Gastrocnemius medialis (tissue), 4 donors: ENCODE measurements at places on chromosomes 3 and 15. TPM values are rescaled to one million over a fixed set of nuclear protein-coding genes. Genes with fewer than 3 reads are reported as not detected.

- H3K4me3 ChIP-seq: no peak overlapping the region
- H3K4me1 ChIP-seq: peaks cover 15% of the 10 kb centered on the region
- peak overlapping the region; percentile 69 for H3K27ac ChIP-seq
- no peaks in the 10 kb centered on the region for H3K27me3 ChIP-seq
- no peak for DNase-seq
Observed at GRCh38 chr15:31264559-31265089, 62.0 kb upstream of the KLF13 start.

- no peak overlapping the region for H3K4me3 ChIP-seq
- no peak overlapping the region for H3K27ac ChIP-seq
- no peaks in the 10 kb centered on the region for H3K27me3 ChIP-seq
Observed at GRCh38 chr15:48292458-48292857, 38.8 kb upstream of the DUT start.

GRCh38 chr3:33215739-33216138, 2.9 kb downstream of the SUSD5 start:
- H3K27me3 ChIP-seq: peaks cover 26% of the 10 kb centered on the region
- no peaks in the 10 kb centered on the region for H3K36me3 ChIP-seq
- DNase-seq: no peak

DNA sequence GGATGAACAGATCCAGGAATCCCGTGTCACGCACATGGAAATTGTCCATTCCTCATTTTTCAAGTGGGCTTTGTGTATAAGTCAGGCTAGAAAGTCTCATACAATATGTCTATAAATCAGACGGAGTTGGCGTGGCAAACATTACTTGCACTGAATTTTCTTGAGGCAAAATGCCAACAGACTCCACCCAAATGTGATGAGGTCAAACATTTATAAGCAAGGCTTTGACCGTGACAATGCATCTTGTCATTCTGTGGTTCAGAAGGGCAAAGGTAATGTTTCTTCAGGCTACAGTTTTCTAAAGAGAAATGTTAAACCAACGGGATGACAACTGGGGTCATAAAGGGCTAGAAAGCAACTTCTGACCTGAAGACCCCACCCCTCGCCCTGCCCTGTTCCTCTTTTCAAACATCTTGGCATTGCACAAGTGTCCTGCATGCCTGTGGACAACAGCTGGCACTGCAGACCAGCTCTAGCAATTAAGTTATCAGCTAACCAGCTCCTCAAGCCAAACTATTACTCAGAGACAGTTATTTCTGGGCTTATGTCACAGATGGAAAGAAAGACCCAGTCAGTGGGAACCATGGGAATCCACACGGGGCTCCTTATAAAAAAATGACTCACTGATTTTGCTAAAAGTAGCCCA, 36.5 kb upstream of the SPTBN5 start:
- no peak overlapping the region for H3K4me3 ChIP-seq
- peak; percentile 56 for DNase-seq
- H3K27ac ChIP-seq: peak overlapping the region; percentile 26
- no peaks in the 10 kb centered on the region for H3K36me3 ChIP-seq
- peaks cover 29% of the 10 kb centered on the region for H3K4me1 ChIP-seq

GRCh38 chr3:112815981-112816380, 30.7 kb downstream of the CD200R1L start:
- no peak overlapping the region for H3K4me3 ChIP-seq
- H3K27ac ChIP-seq: no peak overlapping the region
- H3K36me3 ChIP-seq: no peaks in the 10 kb centered on the region
- H3K27me3 ChIP-seq: no peaks in the 10 kb centered on the region
- no peak for DNase-seq

GRCh38 chr3:151541178-151541577, 80.3 kb upstream of the IGSF10 start:
- H3K27ac ChIP-seq: no peak overlapping the region
- H3K4me3 ChIP-seq: no peak overlapping the region
- H3K36me3 ChIP-seq: no peaks in the 10 kb centered on the region
- no peaks in the 10 kb centered on the region for H3K27me3 ChIP-seq
- DNase-seq: no peak

GRCh38 chr3:63576846-63577245, 75.6 kb upstream of the SNTN start:
- H3K4me1 ChIP-seq: no peaks in the 10 kb centered on the region
- H3K27me3 ChIP-seq: no peaks in the 10 kb centered on the region
- H3K36me3 ChIP-seq: no peaks in the 10 kb centered on the region

DNA sequence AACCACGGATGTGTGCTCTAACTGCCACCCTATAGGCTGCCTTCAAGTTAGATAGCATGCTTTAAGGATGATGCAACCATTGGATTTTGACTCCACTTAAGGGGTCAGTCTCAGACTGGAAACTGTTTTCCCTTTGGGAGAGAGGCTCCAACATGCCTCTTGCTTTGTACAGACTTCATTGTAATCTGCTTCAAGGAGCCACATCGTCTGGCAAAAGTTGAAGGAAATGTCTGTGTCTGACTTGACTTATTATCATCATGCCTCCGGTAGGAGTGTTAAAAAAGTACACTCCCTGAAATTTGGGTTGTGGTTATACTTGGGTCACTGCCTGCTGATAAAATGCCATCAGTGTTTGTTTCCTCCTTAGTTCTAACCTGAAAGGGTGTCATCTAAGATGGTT, 245.4 kb upstream of the CDIN1 start:
- H3K27me3 ChIP-seq: no peaks in the 10 kb centered on the region
- H3K36me3 ChIP-seq: no peaks in the 10 kb centered on the region
- no peak overlapping the region for H3K27ac ChIP-seq
- H3K4me1 ChIP-seq: no peaks in the 10 kb centered on the region
- DNase-seq: no peak

DNA sequence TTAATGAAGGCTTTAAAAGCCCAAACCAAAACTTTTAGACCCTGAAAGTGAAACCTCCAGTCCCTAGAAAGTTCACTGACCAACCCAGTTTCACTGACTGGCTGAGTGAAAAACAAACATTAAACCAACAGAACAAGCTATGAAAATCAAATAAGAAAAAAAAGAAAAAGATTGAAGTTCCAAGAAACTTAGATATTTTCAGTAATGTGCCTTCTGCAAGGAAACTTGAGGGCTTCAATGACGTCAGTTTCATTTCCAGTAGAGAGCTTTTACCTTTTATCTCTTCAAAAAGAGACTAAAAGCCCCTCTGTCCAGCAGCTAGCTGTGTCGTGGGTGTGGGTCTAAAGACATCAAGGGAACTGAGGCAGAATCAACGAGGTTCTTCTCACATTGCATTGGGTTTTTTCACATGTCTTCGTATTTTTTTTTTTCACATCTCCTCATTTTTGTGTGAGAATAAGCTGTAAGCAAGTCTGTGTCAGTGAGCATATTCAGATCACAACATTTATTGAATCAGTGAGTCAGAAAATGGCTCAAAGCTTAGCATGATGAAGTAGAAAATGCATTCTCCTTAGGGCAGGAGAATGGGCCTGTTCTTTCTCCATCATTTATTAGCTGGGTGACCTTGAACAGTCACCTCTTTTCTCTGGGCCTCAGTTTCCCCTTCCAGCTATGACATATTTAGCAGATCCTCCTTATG, 54.8 kb upstream of the BCL6 start:
- no peaks in the 10 kb centered on the region for H3K36me3 ChIP-seq
- H3K4me3 ChIP-seq: no peak overlapping the region
- no peak for DNase-seq

- no peak overlapping the region for H3K27ac ChIP-seq
- no peaks in the 10 kb centered on the region for H3K36me3 ChIP-seq
- H3K27me3 ChIP-seq: no peaks in the 10 kb centered on the region
- no peak overlapping the region for H3K4me3 ChIP-seq
- no peaks in the 10 kb centered on the region for H3K4me1 ChIP-seq
- DNase-seq: no peak
Observed at GRCh38 chr3:74273555-74274402, 340.7 kb downstream of the CNTN3 start.

DNA sequence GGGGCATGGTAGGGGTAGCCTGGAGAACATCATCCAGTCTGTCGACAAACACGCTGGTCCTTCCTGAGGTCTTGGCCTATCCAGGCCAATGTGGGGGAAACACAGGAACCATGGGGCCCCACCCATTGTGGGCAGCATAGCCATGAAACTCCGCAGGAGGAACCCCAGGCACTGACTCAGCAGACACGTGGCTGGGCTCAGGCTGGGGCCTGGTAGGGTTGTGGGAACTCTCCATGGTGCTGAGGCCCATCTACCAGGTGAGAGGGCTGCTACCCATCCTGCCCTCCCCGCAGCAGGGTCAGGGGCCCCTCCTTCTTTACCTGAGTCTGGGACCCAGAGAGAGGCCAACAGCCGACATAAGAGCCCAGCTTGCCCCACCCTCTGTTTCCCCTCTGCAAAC, 22.6 kb upstream of the CACNA2D2 start:
- no peak for DNase-seq
- H3K36me3 ChIP-seq: no peaks in the 10 kb centered on the region
- H3K27me3 ChIP-seq: no peaks in the 10 kb centered on the region
- no peak overlapping the region for H3K27ac ChIP-seq
- no peaks in the 10 kb centered on the region for H3K4me1 ChIP-seq

DNA sequence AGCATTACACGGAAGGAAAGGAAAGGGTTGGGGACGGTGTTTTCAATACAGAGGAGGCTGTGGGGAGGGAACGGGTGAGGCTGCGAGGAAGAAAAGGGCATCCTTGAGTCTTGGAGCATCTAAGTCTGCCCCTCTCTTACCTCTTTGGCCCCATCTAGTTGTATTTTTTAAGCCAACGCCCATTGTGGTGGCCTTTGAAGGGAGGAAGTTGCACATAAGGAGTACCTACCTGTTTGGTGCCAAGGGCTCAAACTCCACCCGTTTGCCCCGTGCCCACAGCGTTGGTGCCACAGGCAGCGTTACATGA, 146.1 kb upstream of the UMPS start:
- peak overlapping the region; percentile 76 for H3K4me3 ChIP-seq
- H3K27me3 ChIP-seq: no peaks in the 10 kb centered on the region
- DNase-seq: no peak
- H3K27ac ChIP-seq: peak overlapping the region; percentile 89
- H3K4me1 ChIP-seq: peaks cover 18% of the 10 kb centered on the region

DNA sequence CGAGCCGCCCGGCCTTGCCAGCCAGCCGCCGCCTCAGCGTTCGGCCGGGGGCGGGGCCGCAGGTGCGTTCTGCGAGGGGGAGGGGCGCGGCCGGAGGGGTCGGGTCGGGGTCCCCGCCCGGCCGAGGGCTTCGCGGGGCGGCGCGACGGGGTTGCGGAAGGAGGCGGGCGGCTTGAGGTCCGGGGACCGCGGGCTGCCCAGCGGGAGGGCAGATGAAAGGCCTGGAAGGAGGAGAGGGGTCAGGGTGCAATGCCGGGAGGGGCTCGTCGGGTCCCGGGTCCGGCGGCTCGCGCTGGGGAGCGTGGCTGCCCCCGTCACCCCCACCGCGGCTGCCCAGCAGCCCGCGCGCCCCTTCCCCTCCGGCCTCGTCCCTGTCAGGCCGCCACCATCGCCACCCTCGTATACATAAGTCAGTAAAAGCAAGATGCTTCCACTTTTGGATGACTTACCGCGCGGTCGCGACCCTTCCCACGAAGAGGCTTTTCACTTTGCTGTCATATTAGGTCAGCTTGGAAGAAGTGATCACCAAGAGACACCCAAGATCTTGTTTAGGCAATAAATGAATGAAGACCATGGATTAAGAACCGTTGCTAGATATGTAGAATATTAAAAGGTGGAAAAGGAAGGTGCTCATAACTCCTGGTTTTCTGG, 620 bp upstream of the ANP32A start:
- no peaks in the 10 kb centered on the region for H3K36me3 ChIP-seq
- H3K27me3 ChIP-seq: no peaks in the 10 kb centered on the region
- peak overlapping the region; percentile 69 for H3K4me3 ChIP-seq

- H3K4me3 ChIP-seq: no peak overlapping the region
- DNase-seq: no peak
- H3K4me1 ChIP-seq: no peaks in the 10 kb centered on the region
- no peaks in the 10 kb centered on the region for H3K36me3 ChIP-seq
- no peaks in the 10 kb centered on the region for H3K27me3 ChIP-seq
Observed at GRCh38 chr3:157327018-157327417, 109.6 kb upstream of the PTX3 start.

- no peak overlapping the region for H3K27ac ChIP-seq
- no peaks in the 10 kb centered on the region for H3K27me3 ChIP-seq
- no peak for DNase-seq
Observed at GRCh38 chr3:103991461-103992115, 1375.1 kb upstream of the ALCAM start.

- H3K27ac ChIP-seq: no peak overlapping the region
- H3K36me3 ChIP-seq: no peaks in the 10 kb centered on the region
- H3K4me3 ChIP-seq: no peak overlapping the region
- no peaks in the 10 kb centered on the region for H3K27me3 ChIP-seq
Observed at GRCh38 chr15:66719471-66719870, 17.4 kb downstream of the SMAD6 start.

DNA sequence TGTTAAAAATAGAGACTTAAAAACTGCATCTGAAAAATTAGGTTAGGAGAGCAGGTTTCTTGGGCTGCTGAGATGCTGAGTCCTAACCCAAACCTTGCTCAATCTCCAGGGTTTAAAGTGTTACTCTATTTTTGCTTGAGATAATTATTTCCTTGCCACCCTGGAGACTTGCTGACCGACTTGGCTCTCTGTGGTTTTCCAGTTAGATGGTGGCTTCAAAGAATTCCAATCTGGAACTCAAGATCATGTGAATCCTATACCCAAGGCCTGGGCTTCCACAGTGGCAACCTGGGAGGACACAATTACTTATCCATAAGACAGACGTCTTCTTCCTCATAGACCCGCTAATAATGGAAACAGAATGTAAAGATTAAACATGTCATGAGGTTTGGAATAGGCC, 47.7 kb downstream of the SUMF1 start:
- H3K27ac ChIP-seq: no peak overlapping the region
- H3K4me1 ChIP-seq: peaks cover 20% of the 10 kb centered on the region
- no peaks in the 10 kb centered on the region for H3K27me3 ChIP-seq
- H3K36me3 ChIP-seq: peaks cover 4% of the 10 kb centered on the region
- H3K4me3 ChIP-seq: no peak overlapping the region
- no peak for DNase-seq

GRCh38 chr3:50268276-50268675, 671 bp upstream of the SEMA3B start:
- no peak overlapping the region for H3K4me3 ChIP-seq
- no peaks in the 10 kb centered on the region for H3K27me3 ChIP-seq
- peak overlapping the region; percentile 71 for H3K27ac ChIP-seq
- no peak for DNase-seq

DNA sequence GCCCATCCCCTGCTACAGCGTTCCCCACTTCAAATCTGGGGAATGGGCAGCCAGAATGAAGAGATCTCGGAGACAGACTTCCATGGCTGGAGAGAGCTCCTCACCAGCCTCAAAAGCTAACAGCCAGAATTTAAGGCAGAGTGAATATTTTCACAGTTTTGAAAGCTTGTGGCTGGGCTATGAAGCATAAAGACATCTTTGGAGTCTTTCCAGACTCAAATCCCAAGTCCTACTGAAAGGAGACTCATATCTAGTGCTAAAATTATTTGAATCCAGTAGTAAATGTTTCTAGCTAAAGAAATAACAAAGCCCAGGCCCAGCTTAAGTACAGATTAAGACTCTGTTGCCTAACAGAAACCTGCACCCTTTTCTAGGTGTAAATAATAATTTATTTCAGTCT, 628.4 kb upstream of the ALCAM start:
- no peaks in the 10 kb centered on the region for H3K36me3 ChIP-seq
- H3K4me3 ChIP-seq: no peak overlapping the region
- no peaks in the 10 kb centered on the region for H3K4me1 ChIP-seq
- no peak overlapping the region for H3K27ac ChIP-seq
- no peaks in the 10 kb centered on the region for H3K27me3 ChIP-seq

ALPK3 gene
- 319 TPM for total RNA-seq

EFCC1 gene
- total RNA-seq: 1.2 TPM

CCR8 gene
- not detected for total RNA-seq

IRAK2 gene
- 23.1 TPM for total RNA-seq

MON1A gene
- 24.6 TPM for total RNA-seq

OR5K2 gene
- total RNA-seq: not detected

IFT80 gene
- total RNA-seq: 6.7 TPM
